ENCODE measurements at places on chromosomes 4 and X.

DNA sequence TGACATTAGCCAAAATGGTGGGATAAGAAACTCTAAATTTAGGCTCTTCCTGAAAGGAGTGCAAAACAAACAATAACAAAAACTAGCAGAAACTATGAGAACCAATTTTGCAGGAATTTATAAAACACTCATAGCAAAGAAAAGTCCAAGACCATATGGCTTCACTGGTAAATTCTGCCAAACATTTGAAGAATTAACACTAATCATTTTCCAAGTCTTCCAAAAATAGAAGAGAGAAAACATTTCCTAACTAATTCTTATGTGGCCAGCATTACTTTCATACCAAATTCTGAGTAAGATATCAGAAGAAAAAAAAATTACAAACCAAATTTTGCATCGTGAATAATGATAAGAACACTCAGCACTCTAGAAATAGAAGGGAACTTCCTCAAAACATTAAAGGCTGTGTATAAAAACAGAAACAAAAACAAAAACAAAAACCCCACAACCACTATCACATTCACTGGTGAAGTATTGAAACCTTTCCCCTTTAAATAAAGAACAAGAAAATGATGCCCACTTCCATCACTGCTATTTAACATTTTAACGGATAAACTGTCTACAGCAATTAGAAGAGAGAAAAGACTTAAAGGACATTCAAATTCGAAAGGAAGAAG, 524.3 kb upstream of the GALNTL6 start:
- peak; percentile 0 for DNase-seq

GRCh38 chr4:139704915-139705485, 39.4 kb downstream of the MGST2 start:
- DNase-seq, result peak; percentile 4

GRCh38 chrX:133884430-133885394, 100.7 kb downstream of the GPC3 start:
- DNase-seq, result no peak

- no peak for DNase-seq
Observed at GRCh38 chr4:11297201-11297600, 131.5 kb downstream of the HS3ST1 start.

- no peak for DNase-seq
Observed at GRCh38 chrX:9456250-9457074, 8.4 kb upstream of the TBL1X start.

Data from fibroblast of skin of right quadriceps (primary cell).